AG09309 (cell line): ENCODE measurements at places on chromosomes 7 and 10.
A peak's percentile ranks its signal among the peaks of the same experiment; 100 is the strongest.

DNA sequence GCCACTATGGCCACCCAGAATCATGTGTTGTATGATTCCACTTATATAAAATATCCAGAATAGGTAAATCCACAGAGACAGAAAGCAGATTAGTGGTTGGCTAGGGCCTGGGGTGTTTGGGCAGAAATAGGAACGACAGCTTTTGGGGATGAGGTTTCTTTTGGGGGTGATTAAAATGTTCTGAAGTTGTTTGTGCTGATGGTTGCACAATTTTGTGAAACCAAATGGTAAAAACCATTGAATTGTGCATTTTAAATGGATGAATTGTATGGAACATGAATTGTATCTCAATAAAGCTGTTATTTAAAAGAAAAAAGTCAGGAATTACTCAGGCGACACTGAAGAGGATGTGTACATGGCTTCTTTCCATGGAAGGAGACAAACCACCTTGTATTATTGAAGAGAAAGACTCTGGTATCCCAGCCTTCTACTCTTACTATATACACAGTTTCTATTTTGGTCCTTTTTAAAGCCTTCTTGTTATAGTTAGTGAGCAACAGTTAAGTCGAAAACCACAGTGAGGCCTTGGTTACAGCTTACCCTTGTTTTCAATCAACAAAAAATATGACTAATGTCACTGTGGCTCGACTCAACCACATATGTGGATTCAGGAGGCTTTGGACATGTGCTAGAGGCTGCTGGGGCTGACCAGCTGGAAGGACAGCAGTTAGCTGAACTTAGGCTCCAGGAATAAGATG, 57.1 kb upstream of the KMT2E start:
- DNase-seq = peak; percentile 83

DNA sequence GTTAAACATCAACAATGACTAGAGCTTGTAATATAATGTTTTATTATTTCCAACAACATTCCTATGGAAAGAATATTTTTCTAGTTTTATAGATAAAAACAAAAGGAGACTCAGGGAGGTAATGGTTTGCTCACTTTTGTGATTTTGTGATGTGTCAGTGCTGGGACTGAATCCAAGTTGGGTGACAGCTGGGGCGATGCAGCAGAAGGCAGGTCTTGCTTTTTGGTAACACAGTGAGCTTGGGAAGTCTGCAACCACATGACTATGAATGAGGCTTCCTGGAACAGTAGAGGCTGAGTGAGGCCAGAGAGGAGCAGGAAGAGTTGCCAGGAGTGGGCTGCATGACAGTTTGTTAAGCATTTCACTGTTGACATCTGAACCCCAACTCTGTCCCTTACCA, 4.9 kb upstream of the YKT6 start:
- DNase-seq = no peak

DNA sequence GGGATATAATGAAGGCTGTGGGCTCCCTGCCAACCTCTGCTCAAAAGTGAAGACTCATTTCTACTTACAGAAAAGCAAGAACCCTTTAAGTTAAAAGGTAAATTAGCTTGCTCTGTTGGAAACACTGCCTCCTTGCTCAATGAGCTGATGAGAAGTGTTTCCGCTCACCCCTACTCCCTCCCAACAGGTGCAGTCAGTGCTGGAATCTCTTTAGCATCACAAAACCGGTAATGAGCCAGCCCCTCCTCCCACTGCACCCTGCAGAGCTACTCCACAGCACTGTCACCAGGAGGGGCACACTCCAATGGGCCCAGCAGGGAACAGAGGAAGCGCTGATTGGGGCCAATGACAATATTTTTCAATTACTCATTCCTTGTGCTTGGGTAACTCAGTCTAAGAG, 262.5 kb downstream of the TCERG1L start:
- DNase-seq = no peak

DNA sequence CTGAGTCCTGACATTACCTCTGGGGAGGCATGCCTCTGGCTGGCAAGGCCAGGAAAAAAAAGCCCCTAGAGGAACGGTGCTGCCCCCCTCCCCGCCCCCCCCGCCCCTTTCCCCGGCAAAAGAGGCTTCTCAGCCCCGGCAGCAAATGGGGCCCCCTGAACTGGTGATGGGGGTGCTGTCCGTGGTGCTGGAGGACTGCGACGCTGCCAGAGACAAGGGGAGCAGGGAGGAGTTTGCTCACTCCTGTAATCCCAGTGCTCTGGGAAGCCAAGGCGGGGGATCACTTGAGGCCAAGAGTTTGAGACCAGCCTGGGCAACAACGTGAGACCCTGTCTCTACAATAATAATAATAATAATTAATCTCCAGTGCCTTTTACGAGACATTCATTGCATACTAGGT, 23.7 kb downstream of the SRRM3 start:
- DNase-seq = no peak

- DNase-seq = no peak
Measured at GRCh38 chr7:41404375-41405074, 298.4 kb downstream of the INHBA start.

DNA sequence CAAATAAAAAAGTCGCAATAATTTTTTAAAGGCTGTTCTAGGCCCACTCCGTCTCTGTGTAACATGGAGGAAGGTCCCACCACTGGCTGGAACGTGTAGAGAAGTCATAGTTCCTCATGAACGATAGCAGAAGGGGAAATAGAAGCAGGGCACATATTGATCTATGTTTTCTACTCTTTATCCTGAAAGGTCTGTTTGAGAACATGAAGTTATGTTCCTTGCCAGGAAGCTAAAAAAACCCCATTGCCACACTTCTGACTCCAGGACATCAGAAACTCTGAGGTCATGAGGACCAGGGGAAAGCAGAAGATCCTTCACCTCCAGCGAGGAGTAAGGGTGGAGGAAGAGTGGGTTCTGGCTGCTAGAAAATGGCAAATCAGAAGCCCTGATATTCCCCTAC, 10.8 kb downstream of the ANKRD22 start:
- DNase-seq = no peak
